ENCODE measurements at places on chromosomes 6 and 20. TPM values are rescaled to one million over a fixed set of nuclear protein-coding genes. Genes with fewer than 3 reads are reported as not detected.
A peak's percentile ranks its signal among the peaks of the same experiment; 100 is the strongest.

- DNase-seq: no peak
Measured at GRCh38 chr6:109071125-109071917, 23.3 kb downstream of the SESN1 start.

DNA sequence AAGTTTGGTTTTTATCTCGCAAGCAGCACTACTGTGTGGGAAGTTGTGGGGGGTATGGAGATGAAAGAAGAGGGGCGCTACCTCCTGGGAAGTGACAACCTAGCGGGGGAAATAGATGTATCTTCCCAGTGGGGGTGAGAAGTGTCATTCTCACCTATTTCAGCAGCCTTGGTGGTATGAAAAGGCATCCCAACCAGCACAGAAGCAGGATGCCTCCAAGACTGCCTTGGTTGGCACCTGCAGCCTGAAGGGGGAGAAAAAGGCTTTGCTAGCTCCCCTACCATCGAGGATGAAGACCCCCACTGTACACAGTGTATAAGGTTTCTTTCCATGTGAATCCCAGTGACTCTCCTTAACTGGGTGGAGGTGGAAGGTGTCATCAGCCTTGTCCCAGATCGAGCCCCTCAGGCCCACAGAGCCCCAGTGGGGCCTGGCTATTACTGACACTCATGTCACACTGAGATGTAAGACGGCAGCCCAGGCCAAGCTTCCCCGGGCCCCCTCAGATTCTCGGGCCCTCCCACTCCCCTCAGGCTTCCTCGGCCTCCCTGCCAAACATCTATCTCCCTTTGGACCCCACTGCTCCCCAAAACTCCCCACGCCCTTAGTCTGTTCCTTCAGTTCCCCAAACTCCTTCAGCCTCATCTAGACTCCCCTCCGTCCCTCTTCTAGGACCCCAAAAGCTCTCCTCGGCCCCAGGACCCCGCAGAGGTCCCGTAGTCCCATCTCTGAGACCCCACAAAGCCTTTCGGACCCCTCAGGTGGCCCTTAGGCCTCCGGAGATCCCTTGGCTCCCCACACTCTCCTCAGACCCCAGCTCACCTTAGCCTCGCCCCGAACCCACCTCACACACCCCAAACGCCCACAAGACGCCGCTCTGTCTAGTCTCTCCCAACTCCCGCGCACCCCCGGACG is 688 bp downstream of the COMMD7 start:
- no peak for DNase-seq

- no peak for DNase-seq
Measured at GRCh38 chr6:49698478-49698877, 14.9 kb downstream of the CRISP2 start.

Gene MCCD1
- not detected for total RNA-seq

DNA sequence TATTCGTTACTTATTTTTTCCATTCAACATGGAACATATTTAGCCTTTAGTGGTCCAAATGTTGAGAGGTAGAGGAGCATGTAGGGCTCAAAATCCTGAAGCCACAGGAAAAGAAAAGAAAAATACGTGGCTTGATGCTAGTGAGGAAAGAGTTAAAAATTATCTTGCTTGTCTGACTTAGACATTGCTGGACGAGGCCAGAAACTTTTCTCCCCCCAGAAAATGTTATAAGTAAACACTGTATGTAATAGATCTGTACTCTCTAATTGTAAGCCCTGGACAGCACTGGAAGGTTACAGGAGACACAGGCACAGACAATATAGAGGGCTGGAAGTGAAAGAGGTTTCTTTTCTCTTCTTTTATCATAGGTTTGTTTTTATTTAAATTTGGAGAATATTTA is 165.6 kb downstream of the ZFP64 start:
- DNase-seq: peak; percentile 50

DNA sequence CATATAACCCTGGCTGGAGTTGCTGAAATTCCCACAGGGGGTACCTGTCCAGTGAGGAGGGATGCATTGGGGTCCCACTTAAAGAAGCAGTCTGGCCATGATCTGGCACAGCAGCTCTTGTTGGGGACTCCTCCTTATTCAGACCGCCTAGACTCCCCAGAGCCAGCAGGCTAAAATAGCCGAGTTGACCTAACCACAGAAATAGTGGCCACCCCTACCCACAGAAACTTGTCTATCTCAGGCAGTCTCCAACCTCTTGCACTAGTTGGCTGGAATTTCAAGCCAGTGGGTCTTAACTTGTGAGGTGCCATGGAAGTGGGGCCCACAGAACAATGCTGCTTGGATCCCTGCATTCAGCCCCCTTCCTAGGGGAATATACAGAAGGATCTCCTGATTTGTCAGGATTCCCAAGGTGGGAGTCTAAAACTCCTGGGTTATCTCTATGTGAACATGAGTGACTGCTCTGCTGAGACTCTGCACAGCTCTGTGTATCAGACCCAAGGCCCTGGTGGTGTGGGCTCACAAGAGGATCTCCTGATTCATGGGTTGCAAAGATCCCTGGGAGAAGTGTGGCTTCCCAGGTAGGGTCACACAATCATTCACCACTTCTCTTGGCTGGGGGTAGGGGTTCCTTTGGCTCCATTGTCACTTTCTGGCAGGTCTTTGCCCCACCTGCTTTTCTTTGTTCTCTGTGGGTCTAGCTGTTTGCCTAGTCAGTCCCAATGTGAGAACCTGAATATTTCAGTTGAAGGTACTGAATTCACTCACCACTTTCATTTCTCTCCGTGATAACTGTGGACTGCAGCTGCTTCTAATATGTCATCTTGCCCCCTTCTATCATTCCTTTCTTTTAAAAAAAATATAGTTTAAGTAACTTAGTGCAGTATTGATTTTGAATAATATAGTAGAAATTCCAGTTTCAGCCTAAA is 65.5 kb upstream of the CLVS2 start:
- no peak for DNase-seq

Gene LBP
- not detected for total RNA-seq

DNA sequence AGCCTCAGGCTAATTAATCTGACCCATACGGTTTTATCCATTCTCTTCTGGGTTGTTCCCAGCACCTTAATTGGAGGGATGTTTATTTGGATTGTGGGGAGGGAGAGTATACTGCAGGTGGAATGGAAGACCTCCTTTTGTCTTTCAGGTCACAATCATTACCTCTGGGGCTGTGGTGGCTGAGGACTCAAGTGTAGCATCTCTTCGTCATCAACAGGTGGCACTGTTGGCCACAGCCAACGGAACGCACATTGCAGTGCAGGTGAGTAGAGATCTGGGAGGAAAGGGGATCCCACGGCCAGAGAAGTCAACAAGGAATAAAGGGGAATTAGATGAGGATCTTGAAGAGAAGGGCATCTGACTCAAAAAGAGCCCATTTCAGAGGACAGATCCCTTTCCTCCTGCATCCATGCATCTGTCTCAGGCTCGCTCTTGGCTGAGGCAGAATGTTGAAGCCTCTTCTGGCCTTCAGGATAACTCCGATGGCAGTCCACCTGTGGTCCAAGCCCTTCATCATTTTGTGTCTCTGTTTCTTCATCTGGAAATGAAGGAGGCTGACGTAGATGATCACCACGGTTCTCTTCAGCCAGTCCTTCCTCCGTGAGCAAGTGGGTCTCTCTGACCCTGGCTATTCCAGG is 3.2 kb upstream of the DEF6 start:
- DNase-seq: peak; percentile 31

Gene PGC
- not detected for total RNA-seq

GRCh38 chr6:157650801-157651200 is 172.2 kb upstream of the SNX9 start:
- no peak for DNase-seq

DNA sequence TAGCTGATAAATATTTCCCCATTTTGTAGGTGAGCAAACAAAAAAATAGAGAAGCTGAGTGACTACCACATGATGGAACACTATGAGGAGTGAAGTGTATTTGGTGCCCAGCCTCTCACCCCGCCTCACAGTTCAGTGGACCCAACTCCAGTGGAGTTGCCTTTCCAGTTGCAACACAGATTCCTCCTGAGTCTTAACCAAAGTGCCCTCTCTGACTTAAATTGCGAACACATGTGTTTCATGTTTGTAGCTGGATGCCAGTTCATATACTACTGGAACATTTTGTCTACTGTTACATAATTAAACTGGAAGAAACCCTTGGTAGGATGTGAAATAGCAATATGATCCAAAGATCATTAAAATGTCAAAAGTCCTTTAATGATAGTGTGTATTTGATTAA is 448.9 kb downstream of the COL12A1 start:
- DNase-seq: no peak

Gene GLP1R
- not detected for total RNA-seq

Gene CALHM5
- total RNA-seq: 7.7 TPM

GRCh38 chr20:58795923-58796245 is 54.8 kb downstream of the GNAS-AS1 start:
- no peak for DNase-seq

DNA sequence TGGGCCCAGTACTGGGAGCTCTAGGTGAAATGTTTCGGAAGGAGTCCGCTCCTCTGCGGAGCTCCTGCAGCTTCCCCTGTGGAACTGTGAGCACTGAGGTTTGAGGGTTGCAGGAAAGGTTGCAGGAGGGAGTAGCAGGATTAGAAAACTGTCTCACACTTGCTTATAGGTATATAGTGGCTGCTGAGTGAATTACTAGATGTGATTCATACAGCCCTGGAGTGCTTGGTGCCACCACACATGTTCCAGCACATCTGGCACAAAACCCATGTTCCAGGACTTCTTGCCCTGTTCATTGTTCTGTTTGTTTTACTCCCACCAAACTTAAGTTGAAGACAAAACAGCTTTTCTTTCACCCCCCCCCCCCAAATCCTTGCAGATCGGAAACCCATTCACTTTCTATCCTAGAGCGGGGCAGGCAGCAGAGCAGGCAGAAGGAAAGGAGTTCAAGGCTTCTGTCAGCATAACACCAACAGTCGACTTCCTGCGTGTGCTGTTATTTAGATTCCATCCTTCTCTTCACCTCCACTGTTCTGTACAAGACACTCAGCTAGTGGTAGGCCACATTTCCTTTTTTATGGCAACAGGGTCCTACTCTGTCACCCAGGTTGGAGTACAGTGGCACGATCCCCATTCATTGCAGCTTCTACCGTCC is 669 bp upstream of the PEX6 start:
- DNase-seq: no peak

DNA sequence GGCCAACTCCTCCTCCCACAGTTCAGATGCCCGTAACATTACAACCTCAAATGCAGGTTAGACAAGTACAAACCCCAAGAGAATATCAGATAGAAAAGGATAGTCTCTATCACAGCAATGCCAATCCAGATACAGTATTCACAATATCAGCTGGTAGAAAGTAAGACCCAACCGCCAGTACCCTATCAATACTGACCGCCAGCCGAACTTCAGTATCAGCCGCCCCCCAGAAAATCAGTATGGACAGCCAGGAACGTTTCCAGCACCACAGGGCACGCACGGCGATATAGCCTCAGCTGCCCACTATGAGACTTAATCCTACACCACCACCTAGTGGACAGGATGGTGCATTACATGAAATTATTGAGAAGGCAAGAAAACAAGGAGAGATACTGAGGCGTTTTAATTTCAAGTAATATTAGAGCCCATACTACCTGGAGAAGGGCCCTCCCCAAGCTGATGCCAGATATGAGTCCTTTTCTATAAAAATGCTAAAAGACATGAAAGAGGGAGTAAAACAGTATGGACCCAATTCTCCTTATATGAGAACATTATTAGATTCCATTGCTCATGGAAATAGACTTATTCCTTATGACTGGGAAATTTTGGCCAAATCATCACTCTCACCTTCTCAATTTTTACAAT is 17.6 kb upstream of the EIF2S2 start:
- DNase-seq: peak; percentile 80

GRCh38 chr6:25698631-25699030 is 46.6 kb downstream of the SCGN start:
- no peak for DNase-seq

Gene VTA1
- total RNA-seq: 89.8 TPM

DNA sequence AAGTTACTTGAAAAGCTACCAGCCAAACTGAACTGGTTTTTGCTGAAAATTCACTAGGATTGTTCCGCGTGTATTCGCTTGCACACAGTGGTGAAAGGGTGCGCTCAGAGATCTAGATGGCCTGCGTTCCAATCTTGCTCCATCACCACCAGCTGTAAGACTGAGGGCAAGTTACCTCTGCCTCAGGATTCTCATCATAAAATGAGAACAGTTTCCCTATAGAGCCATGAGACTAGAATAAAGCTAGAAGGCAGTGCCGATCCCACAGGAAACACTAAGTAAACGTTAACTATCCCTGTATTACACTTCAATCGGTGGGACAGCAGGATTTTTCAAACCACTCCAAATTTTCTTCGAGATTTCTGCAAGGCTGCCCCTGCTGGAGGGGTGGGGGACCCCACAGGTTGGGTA is 838 bp downstream of the AHCY start:
- DNase-seq: peak; percentile 36

Gene WFDC12
- not detected for total RNA-seq
